ENCODE measurements at places on chromosomes 3 and 15. TPM values are rescaled to one million over a fixed set of nuclear protein-coding genes. Genes with fewer than 3 reads are reported as not detected.

Gene MEX3B
- 5.5 TPM for total RNA-seq

Gene ANKUB1
- total RNA-seq, result not detected

Gene TLR9
- total RNA-seq, result 0.89 TPM

Gene GPR15
- 4.5 TPM for total RNA-seq

DNA sequence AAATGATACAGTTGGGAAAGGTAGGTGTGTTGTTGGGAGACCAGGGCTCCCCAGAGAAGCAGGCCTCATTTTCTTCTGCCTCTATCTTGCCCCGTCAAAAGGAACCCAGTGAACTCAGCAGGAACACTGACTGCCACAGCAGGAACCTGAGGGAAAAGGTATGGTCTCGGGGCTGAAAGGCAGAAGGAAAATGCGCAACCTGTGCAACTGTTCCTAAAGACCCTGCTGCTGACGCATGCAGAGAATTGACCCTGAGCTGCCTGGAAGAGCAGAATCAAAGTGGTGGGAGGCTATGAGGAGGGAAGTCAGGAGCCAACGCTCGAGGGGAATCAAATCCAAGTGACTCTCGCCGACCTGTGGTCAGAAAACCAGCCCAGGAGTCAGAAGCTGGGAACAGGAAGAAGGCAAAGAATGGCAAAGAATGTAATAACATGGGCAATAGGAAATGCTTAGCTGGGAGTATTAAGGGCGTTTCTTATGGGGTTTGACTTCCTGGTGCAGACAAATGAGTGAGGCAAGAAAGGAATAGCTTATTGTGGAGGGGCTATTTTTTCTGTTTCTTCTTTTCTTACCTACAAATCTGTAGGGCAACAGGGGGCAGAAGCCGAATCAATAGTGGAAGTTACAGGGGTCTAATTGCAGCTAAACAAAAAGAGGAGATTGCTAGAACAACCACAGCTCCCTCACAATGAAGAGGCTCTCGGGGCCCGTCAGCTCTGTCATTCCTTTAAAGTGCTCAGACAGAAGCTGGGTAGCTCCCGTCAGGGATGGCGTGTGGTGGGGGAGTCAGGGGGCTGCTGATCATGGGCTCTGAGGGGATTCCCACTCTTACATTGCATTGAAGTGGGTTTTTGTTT lies 65.4 kb upstream of the DLG1 start:
- no peak for DNase-seq

GRCh38 chr3:108202834-108203233 lies 19.4 kb downstream of the IFT57 start:
- peak; percentile 37 for DNase-seq

DNA sequence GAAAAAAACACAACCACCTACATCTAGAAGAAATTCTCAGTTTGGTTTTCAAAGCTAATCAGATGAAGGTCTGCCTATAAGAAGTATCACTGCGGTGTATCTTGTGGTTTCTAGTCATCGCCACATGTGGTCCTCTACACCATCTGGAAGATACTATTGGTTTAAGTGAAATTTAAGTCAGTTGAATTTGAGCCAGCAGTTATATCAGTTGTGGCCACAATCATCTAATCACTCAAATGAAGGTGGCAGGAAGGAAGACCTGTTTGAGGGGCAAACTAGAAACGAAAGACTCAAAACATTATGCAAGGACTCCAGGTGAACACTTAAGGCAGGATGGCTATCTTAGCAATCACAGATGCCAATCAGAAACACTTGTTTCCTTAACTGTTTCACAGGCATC lies 48.7 kb downstream of the ETV5 start:
- no peak for DNase-seq

DNA sequence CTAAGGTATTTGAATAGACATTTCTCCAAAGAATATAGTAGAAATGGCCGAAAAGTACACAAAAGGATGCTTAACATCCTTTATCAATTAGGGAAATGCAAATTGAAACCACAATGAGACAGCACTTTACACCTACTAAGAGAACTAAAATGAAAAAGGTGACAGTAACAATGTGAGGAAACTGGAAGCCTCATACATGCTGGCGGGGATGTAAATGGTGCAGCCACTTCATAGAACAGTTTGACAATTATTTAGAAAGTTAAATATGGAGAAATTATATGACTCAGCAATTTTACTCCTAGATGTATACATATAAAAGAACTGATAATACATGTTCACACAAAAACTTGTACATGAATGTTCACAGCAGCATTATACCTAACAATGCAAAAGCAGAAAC lies 13.4 kb downstream of the SPICE1 start:
- DNase-seq, result no peak

- DNase-seq, result no peak
Observed at GRCh38 chr3:40886660-40887425, 312.5 kb upstream of the CTNNB1 start.

DNA sequence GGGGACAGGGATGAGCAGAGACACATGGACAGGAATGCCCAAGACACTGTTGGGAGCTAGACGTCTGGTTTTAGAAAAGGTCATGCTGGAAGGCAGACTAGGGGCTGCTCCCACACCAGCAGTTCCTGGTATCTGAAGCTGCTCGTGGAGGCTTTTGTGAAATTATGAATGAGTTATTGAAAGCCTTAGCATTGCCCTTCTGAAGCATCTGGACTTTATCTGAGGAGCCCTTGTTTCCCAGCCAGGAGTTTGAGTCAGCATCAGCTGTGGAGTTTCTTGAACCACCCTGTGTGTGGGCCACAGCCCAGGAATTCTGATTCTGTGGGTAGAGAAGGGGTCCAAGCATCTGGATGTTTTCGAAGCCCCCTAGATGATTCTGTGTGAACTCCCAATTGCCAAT lies 258.7 kb downstream of the SLCO3A1 start:
- DNase-seq, result no peak

DNA sequence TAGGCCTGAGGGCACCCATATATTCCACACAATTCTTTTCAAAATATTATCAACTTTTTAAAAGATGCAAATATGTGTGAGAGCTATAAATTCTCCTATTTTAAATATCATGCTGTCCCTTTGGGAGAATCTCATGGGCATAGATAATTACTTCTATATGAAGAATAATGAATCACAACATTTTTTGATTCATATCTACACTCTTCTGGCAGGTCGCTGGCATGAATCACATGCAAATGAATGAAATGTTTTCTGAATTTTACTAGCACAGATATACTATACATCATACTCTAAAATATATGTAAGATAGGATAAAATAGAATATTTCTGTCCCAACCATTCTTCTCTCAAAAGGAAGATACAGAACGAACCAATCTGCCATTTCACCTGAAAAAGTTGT lies 277.7 kb upstream of the KCNH8 start:
- no peak for DNase-seq

- DNase-seq, result peak; percentile 35
Observed at GRCh38 chr3:184600685-184601377, 39.2 kb downstream of the EPHB3 start.

GRCh38 chr15:100889385-100890050 lies 9.9 kb downstream of the ALDH1A3 start:
- no peak for DNase-seq

GRCh38 chr3:165805946-165806561 lies 31.2 kb downstream of the BCHE start:
- DNase-seq, result no peak

All from mucosa of descending colon (tissue), 3 donors.